ENCODE measurements at places on chromosomes 11 and 22.

GRCh38 chr11:103862094-103862801, 174.2 kb upstream of the DDI1 start:
- no peak for DNase-seq

DNA sequence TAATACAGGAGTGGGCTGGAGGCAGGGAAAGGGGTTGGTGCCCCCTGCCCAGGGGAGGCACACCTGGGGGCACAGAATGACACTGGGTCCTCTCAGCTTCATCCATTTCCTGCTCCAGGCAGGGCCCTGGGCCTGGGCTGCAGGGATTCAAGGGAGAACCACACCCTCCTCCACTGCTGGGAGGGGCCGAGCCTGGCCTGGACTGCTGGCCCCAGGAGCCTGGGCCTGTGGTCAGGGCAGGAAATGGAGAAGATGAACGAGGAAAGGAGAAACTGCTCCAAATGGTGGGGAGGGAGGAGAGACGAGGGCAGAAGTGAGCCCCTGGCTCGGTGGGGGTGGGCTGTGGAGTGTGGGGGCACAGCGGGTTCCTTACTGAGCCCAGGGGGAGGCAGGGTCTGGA, 38.1 kb upstream of the KCNQ1OT1 start:
- DNase-seq, result no peak

DNA sequence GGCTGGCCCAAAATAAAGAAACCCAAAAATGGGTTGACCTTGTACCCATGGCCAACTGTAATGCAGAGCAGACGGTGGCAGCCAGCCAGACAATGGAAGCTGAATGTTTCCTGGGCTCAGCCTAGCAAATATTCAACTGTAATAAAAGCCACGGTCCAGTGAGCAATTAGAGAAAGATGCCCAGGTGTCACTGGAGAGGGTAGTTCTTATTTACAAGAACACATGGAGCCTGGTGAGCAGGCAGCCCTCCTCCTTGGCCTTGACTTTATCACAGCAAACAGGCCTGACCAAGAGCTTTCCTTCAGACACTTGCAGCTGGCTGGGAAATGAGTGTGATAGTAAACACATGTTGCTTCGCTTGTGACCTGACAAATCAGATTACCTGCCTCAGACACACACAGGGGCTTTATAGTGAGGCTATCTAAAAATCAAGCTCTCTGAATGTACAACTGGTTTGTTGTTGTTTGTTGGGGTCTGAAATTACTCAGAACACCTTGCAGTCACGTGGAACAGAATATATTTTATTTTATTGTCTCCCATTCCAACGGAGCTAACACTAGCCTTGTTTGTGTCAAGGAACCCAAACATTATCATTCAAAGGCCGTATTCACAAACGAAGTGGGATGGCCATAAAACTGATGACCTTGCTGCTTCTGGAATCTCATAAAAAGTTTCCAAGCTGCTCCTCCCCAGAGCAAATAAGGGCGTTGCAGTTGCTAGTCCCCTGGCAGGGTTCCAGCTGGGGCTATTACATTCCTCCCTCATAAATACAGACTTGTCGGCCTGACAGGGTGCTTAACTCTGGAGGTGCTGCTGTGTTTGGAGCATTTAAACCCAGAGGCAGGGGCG, 161.1 kb downstream of the BBOX1 start:
- DNase-seq, result peak; percentile 93

DNA sequence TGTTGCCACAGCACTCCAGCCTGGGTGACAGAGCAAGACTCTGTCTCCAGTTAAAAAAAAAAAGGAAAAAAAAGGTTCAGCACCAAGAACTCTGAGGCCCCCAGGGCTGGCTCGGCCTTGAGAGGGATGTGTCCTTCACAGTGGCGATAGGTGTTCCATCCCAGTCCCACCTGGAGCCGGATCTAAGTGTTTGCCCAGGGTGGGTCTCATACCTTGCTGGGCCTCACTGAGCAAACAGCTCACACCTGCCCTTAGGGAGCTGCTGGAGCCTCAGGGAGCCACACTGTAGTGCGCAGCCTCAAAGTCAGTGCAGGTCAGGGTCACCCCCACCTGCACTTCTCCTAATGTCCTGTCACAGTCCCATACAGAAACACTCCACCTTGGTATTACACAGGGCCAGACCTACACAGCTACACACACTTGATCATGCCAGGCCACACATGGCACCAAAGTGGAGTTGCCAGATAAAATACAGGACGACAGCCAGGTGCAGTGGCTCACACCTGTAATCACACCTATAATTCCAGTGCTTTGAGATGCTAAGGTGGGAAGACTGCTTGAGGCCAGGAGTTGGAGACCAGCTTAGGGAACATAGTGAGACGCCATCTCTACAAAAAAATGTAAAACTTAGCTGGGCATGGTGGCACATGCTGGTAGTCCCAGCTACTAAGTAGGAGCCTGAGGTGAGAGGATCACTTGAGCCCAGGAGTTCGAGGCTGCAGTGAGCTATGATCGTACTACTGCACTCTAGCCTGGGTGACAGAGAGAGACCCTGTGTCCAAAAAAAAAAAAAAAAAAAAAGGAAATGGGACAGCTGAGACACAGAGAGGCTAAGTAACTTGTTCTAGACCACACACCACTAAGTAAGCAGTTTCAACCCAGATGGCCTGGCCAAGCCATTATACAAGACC, 7.3 kb downstream of the STARD10 start:
- peak; percentile 100 for DNase-seq

DNA sequence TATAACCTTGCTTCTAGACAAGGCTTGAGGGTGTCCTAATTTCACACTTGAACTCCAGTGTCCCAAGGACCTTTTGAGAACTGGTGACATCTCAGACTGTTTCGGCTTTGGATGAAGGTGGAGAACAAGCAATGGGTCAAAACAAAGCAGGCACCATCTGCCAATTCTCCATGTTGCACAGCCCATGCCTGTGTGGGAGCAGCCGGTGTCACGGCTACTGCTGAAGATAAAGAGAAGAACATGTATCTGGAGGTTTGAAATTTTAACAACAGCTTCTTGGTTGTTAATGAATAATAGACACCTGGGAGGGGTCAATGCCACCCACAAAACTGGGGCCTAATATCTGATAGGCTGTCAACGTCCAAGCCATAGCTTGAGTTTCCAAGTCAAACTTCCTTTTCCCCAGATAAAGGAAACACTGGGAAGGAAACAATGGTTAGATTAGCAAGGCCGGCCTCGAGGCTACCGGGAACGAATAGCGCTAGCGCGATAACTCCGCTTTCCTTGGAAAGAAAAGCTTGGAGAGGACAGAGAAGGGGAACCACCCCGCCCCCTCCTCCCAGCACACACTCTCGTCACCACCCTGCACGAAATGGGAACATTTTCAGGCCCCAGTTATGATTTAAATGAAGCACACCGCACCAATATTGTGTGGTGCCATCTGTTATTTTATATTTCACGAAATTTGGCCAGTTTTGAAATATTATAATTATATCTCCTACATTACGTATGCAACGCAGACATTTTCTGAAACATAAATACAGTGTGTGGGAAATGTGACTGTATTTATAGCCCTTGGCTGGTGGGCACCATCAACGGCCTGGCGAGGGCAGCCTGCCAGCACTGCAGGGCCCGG, 21.8 kb upstream of the OPCML start:
- DNase-seq, result no peak

- DNase-seq, result no peak
These were observed 40.0 kb downstream of the TST start for GRCh38 chr22:36979016-36979910.

GRCh38 chr11:19646921-19647320, 65.7 kb upstream of the NAV2 start:
- peak; percentile 24 for DNase-seq

GRCh38 chr22:46092011-46092410, 58.3 kb upstream of the PPARA start:
- DNase-seq, result no peak

DNA sequence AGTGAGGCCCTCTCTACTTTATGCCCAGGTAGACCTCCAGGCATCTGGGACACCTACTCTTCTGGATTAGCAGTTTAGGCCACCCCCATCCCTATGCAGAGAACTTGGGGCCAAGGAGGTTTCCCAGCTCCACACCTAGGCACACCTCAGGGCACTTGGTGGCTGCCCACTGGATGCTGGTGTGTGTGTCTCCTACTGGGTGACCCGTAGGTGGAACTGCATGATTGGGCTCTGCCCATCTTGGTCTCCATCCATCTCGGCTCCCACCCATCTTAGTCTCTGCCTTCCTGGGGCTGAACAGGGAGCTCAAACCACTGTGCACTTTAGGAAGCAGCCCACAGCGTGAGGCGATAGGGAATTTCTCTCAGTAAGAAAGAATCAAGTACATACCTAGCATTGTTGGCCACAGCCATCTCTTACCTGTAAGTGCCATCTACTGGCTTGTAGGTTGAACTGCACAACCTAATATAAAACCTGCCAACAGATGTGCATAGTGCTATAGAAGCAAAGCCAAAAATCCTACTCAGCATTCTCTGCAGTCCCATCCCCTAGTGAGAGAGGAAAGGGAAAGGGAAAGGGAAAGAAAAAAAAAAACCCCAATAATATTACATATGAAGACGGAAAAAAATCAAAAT, 61.6 kb upstream of the PTPN5 start:
- DNase-seq, result peak; percentile 83

- DNase-seq, result no peak
These were observed 18.7 kb upstream of the BMAL1 start for GRCh38 chr11:13258855-13259254.

GRCh38 chr11:75911459-75911858, 96.4 kb downstream of the UVRAG start:
- no peak for DNase-seq

- no peak for DNase-seq
These were observed 11.3 kb downstream of the OSBP2 start for GRCh38 chr22:30705710-30706651.

GRCh38 chr22:46626911-46627805, 7.0 kb downstream of the GRAMD4 start:
- DNase-seq, result peak; percentile 18

DNA sequence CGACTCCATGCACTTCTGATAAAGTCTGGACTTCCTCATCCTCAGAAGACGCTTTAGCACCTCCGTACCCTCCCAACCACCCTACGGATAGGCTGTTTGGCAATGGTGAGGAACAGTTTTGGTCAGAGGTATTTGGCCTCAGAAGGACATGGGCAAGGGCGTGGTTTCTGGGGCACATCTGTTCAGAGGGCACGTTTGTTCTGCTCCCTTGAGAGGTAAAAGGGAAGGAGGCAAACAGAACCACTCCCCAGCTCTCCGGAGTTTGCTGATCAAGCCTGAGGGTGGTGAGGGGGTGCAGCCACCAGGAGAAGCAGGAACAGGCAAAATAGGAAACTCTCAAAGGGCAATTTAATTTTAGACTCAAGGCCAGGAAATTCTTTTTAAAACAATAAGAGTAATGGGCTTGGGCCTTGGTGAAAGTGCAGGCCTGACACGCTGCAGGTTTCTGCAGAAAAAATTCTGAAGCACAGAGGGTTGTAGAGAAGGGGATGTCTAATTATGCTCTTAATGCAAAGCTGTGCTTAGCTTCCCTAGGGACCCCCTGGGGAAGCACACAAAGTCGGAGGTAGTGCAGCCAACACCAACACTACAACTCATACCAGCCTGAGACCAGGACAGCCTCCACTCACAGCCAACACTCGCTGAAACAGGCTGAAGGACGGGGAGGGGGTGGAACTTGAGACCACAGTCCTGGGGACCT, 23.3 kb downstream of the ETS1 start:
- DNase-seq, result no peak

- no peak for DNase-seq
These were observed 66.4 kb downstream of the ADAMTS15 start for GRCh38 chr11:130514851-130515250.

DNA sequence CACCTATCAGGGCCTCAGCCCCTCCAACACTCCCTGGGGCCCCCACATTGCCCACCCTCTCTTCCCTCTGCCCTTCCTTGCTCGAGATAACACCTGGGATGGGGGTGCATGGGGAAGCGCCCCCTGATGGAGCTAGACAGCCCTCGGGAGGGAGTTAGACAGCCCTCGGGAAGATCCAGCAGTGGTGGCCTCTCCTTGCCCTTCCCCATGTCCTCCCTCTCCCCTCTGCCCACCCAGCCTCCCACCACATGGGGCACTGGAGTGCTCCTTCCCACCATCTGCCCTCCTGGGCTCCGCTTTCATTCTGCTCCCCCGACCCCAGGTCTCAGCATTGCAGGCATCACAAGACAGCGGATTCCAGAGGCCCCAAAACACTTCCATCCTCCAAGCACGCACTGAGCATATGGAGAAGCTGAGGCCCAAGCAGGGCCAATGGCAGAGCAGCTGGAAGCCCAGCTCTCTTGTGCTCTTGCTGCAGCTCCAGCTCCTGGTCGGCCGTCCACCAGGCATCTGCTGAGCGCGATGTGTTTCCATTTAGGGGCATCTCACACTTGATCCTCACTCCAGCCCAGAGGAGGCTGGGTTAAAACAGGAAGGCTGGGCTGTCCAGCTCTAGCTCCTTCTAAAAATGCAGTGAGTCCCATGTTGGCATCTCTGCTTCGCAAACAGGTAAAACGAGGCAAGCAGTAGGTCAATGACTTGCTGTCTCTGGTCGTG, 65.6 kb downstream of the IGLL1 start:
- no peak for DNase-seq

GRCh38 chr22:27810609-27811151, 9.1 kb upstream of the MN1 start:
- DNase-seq, result no peak

- DNase-seq, result no peak
These were observed 8.8 kb downstream of the SSTR3 start for GRCh38 chr22:37203354-37204044.

GRCh38 chr11:22465620-22466019, 127.4 kb downstream of the SLC17A6 start:
- DNase-seq, result no peak

- DNase-seq, result no peak
These were observed 19.0 kb downstream of the RSF1 start for GRCh38 chr11:77801477-77801876.

GRCh38 chr11:44067266-44067665, 1.2 kb downstream of the ACCS start:
- DNase-seq, result no peak

DNA sequence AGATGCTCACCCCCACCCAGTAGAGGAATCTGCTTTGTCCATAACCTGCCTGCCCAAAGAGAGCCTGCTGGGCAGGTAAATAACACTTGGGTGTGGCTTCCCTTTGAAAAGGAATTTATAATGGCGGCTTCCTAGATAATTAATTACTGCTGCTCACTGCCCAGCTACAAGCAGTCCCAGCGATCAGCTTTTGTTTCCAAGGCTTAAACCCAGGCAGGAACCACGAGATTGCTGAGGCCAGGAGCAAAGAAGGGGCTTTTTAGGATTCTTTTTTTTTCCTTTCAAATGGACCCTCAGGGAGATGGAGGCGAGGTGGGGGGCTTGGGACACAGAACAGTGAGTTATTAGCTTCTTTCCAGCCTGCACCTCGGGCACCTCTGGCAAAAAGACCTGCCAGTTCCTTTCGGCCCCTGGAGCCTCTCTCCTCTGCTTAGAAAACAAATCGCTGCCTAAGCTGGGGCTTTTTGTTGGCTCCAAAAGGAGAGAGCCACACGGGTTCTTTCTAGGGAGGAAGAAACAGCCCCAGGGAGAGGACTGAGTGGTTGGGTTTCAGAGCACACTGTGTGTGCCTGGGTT, 107.2 kb downstream of the TSPAN18 start:
- DNase-seq, result no peak
